Memory B cell (primary cell): ENCODE measurements at places on chromosomes 16 and 17.

- H3K4me1 ChIP-seq = peaks cover 32% of the 10 kb centered on the region
- H3K36me3 ChIP-seq = peaks cover 4% of the 10 kb centered on the region
- peak overlapping the region; percentile 64 for H3K4me3 ChIP-seq
- H3K27ac ChIP-seq = peak overlapping the region; percentile 76
Observed at GRCh38 chr17:32835291-32835761, 41.6 kb downstream of the MYO1D start.

GRCh38 chr17:68603656-68604055 lies 2.5 kb upstream of the FAM20A start:
- H3K4me3 ChIP-seq = no peak overlapping the region
- H3K27ac ChIP-seq = no peak overlapping the region
- no peaks in the 10 kb centered on the region for H3K36me3 ChIP-seq
- H3K27me3 ChIP-seq = peaks cover 22% of the 10 kb centered on the region
- no peak for DNase-seq

DNA sequence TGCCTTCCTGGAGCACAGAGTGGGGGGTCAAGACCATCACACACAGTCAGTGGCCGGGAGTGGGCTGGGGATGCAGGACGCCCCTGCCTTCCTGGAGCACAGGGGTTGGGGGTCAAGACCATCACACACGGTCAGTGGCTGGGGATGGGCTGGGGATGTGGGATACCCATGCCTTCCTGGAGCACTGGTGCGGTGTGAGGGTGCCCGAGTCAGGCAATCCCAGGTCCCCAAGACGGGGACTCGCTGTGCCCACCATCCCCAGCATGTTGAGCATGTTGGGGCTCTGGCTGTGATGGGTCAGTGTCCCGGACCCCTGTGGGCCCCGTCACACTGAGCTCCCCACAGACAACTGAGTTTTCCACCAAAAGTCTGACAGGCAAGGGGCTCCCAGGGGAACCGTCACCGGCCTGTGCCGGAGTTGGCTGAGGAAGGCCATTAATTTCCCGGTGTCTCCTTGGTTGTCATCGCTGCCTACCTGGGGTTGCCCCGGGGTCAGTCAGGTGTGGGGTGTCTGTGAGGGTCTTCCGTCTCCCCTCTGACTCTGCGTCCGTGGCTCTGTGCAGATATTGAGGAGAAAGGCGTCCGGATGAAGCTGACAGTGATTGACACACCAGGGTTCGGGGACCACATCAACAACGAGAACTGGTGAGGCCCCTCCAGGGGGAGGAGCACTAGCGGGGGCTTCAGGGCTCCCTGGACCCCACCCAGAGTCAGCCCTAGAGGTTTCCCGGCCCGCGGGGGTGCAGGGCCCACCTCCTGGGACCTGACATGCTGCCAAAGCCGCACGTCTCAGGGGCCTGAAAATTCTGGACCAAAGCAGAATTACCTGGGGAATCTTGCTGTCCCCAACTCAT lies 347.1 kb downstream of the SEC14L1 start:
- H3K36me3 ChIP-seq = peaks cover 16% of the 10 kb centered on the region
- H3K4me3 ChIP-seq = no peak overlapping the region
- H3K4me1 ChIP-seq = peaks cover 19% of the 10 kb centered on the region
- no peak overlapping the region for H3K27ac ChIP-seq
- no peak for DNase-seq

DNA sequence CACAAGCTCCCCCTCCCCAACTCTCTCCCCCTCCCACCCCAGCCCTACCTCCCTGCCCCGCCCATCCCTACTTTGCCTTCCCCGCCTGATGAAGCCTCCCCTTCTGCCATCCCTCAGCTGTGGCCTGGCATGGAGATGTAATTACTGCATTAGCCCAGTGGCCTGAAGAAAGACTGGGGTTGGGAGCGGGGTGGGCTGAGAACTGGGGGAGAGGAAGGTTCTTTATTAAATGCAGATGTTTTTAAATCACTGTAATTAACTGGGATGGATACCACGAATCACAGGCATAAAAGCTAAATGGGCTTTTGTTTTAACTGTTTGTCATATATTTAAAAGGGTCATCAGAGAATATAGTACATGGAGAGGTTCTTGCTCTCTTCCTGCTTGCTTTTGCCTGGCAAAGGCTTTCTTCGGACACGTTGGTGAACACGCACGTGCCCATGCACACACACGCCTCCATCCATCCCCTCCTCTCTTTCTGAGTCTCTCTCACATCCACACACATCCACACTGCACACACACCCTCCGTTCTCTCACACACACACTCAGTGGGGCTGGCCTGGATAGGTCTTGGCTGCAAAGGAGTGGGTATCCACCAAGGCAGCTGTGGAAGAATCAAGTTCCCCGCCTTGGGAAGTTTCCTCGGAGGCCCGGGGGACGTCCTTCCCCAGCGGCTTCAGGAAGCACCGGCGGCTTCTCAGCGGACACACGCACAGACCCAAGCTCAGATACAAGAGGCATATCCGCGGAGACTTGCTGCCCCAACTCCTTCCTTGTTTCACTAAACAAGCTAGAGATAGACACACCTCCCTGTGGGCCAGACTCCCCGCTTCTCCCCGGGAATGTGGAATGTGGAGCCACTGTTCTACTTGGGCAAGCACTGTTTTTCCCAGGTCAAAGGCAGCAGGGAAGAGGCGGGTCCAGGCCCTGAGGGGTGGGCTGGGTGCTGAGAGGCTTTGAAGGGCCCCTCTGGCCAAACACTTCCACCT lies 27.4 kb upstream of the TNRC6C start:
- H3K27me3 ChIP-seq = peaks cover 26% of the 10 kb centered on the region
- no peaks in the 10 kb centered on the region for H3K36me3 ChIP-seq
- DNase-seq = no peak
- H3K4me3 ChIP-seq = no peak overlapping the region
- H3K27ac ChIP-seq = no peak overlapping the region

GRCh38 chr16:56450275-56450985 lies 702 bp downstream of the NUDT21 start:
- peak overlapping the region; percentile 95 for H3K4me3 ChIP-seq
- H3K27me3 ChIP-seq = no peaks in the 10 kb centered on the region
- peaks cover 22% of the 10 kb centered on the region for H3K4me1 ChIP-seq
- peaks cover 7% of the 10 kb centered on the region for H3K36me3 ChIP-seq
- DNase-seq = no peak

GRCh38 chr16:1395444-1396031 lies 19.0 kb downstream of the UNKL start:
- H3K36me3 ChIP-seq = peaks cover 15% of the 10 kb centered on the region
- no peak for DNase-seq
- H3K4me1 ChIP-seq = no peaks in the 10 kb centered on the region

DNA sequence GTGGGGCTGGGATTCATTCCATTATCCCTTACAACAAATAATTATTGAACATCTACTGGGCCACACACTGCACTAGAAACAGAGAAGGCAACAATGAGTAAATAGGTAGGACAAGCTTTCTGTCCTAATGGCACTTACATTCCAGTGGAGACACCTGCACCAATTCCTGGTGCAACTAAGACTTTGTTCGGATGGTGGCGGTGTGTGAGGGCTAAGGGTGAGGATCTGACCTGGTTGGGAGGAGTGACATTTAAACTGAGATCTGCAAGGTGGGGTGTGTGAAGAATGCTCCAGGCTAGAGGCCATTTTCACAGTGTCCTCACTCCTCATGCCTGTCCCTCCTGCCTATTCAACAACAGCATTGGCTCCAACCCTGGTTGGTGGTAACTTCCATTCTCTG lies 510.0 kb downstream of the XYLT1 start:
- H3K4me3 ChIP-seq = no peak overlapping the region
- no peaks in the 10 kb centered on the region for H3K4me1 ChIP-seq
- no peak overlapping the region for H3K27ac ChIP-seq
- no peak for DNase-seq
- H3K36me3 ChIP-seq = peaks cover 3% of the 10 kb centered on the region

DNA sequence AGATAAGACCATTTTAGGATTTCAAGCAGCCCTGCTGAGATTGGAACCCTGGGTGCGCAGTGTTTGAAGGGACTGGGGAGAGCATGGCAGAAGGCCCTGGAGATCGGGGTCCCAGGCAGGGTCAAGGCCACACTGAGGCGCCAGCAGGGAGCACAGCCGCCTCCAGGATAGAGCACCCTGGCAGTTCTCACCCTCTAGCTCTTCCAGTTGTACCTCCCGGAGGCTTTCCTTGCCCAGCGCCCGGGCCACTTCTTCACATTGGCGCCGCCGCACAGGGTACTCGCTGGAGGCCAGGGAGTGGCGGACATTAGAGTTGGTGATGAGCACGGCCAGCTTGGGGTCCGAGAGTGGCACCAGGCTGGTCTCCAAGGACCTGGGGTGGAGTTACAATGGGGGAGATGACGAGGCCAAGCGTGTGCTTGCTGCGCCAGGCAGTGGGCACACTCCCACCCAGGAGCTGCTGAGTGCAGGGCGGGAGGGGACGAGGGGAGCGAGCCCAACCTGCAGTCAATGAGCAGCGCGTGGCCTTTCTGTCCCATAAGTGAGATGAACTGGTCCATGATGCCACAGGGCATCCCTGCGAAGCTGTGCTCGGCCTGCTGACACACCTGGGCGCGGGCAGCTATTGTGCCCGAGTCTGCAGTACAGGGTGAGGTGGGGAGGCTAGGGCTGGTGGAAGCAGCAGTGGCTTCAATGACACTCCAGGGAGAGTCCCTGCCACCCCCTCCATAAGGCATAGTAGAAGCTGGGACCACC lies 2.3 kb downstream of the GALK1 start:
- no peaks in the 10 kb centered on the region for H3K27me3 ChIP-seq
- no peak for DNase-seq
- H3K36me3 ChIP-seq = peaks cover 1% of the 10 kb centered on the region
- H3K4me3 ChIP-seq = peak overlapping the region; percentile 52

- peaks cover 38% of the 10 kb centered on the region for H3K27me3 ChIP-seq
- H3K4me3 ChIP-seq = peak overlapping the region; percentile 84
- peak overlapping the region; percentile 28 for H3K27ac ChIP-seq
- no peak for DNase-seq
- H3K4me1 ChIP-seq = peaks cover 46% of the 10 kb centered on the region
- H3K36me3 ChIP-seq = no peaks in the 10 kb centered on the region
Observed at GRCh38 chr17:57945996-57946797, 9.0 kb downstream of the CUEDC1 start.

DNA sequence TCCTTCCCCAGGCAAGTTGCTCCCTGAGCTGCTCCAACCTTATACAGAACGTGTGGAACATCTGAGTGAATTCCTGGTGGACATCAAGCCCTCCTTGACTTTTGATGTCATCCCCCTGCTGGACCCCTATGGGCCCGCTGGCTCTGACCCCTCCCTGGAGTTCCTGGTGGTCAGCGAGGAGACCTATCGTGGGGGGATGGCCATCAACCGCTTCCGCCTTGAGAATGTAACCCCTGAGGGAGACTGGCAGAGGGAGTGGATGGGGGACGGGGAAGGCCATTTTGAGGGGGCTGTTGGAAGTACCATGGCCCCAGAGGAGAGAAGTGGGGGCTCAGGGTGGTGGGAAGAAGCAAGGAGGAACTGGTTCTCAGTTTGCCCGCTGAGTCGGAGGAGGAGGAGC lies 2.0 kb downstream of the COASY start:
- peaks cover 29% of the 10 kb centered on the region for H3K4me1 ChIP-seq
- H3K27me3 ChIP-seq = no peaks in the 10 kb centered on the region
- peak overlapping the region; percentile 72 for H3K27ac ChIP-seq
- no peak for DNase-seq
- peaks cover 5% of the 10 kb centered on the region for H3K36me3 ChIP-seq

GRCh38 chr17:79977708-79978547 lies 57.7 kb downstream of the TBC1D16 start:
- no peak overlapping the region for H3K4me3 ChIP-seq
- no peak overlapping the region for H3K27ac ChIP-seq
- DNase-seq = no peak
- peaks cover 3% of the 10 kb centered on the region for H3K36me3 ChIP-seq
- H3K4me1 ChIP-seq = peaks cover 3% of the 10 kb centered on the region
- H3K27me3 ChIP-seq = peaks cover 2% of the 10 kb centered on the region
